Activated T-cell treated with anti-CD3 and anti-CD28 coated beads for 4 hours (primary cell): ENCODE measurements at places on chromosomes 5 and 9.

DNA sequence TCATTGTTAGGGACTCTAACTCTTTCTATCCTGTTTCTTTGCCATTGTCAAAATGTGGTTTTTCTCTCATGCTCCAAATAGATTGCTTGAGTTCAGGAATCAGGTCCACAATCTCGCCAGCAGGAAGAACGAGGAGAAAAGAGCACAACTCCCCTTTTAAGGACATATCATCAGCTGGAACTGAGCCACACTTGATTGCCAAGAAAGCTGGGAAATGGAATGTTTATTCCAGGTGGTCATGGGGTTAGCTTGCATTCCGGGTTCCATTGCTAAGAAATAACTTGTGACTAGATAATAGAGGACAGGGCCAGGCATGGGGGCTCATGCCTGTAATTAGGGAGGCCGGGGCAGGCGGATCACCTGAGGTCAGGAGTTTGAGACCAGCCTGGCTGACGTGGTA, 32.4 kb upstream of the C9orf57 start:
- DNase-seq, result no peak

DNA sequence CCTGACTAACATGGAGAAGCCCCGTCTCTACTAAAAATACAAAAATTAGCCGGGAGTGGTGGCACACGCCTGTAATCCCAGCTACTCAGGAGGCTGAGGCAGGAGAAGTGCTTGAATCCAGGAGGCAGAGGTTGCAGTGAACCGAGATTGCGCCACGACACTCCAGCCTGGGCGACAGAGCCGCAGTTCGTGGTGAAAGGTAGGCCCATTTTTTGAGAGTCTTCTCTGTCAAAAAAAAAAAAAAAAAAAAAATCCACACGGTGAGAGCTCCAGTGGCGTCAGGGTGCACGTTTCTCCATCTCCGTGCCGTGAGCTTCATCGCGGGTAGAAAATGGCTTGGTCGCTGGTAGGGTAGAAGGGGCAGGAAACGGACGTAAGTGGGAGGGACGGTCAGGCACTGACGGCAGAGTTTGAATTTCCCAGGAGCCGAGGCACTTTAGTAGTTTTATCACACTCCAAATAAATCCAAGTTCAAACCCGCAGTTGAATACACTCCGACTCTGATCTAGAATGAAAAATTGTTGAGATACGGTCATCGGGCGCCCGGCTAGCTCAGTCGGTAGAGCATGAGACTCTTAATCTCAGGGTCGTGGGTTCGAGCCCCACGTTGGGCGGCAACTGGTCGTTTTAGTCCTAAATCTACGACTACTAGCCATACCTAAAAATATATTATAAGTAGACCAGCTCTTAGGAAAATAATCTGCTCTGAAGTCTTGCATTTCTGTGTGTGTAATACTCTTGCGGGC, 2.4 kb upstream of the TRIM7 start:
- DNase-seq, result peak; percentile 85

DNA sequence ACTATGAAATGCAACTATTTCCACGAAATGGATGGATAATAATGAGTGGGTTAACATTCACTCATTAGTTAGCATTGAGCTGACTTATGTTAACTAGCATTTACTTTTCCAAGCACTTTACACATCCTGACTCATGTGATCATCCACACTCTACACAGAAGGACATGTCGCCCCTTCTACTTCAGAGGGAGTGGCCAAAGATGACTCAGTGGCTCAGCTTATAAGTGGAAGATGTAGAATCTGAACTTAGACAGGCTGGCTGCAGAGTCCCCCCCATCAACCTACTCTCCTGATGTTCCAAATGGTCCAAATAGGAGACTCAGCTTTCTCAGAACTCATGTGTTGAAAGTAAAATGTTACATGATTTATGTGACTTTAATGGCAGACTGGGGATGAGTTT, 146.0 kb downstream of the ADCY2 start:
- DNase-seq, result no peak

GRCh38 chr5:139038613-139039305, 159.4 kb downstream of the SIL1 start:
- DNase-seq, result no peak

DNA sequence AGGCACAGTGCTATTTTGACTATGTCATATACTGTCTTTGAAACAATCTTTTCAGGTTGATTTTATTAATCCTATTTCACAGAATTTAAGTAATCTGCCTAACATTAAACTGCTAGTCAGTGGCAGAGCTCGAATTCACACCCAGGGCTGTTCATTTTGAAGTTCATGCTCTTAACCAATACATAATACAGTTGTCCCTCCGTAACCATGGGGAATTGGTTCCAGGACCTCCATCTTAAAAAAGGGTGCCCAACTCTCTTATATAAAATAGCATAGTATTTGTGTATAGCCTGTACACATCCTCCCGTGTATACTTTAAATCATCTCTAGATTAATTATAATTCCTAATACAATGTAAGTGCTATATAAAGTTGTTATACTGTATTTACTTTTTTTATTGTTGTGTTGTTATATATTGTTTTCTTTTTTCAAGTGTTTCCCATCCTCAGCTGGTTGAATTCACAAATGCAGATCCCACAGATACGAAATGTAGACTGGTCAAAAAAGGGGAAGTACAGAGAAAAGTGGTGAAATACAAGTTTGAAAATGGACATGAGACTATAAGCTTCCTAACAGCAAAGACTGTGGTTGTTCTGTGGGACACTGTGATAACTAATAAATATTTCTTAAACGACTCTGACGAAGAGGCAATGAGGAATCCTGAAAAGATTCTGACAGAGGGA, 18.3 kb downstream of the RFX3 start:
- no peak for DNase-seq

DNA sequence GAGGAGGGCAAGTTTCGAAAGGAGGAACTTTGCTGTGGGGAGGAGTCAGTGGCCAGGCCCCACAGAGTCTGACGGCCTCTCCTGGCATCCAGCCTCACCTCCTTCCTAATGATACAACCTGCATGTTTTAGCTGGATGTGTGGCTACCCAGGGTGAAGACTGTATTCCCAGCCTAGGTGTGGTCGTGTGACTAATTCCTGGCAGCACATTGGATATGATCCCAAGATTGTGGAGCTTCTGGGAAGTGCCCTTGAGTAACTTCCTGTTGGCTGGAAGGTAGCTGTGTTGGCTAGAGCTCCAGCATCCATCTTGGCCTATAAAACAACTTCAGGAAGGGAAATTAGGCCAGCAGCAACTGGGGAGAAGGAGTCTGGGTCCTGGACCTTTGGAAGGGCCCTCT, 19.0 kb upstream of the LPCAT1 start:
- no peak for DNase-seq

GRCh38 chr5:62465985-62466925, 53.7 kb downstream of the IPO11 start:
- DNase-seq, result no peak

- no peak for DNase-seq
Observed at GRCh38 chr5:6350277-6351090, 27.9 kb downstream of the MED10 start.

DNA sequence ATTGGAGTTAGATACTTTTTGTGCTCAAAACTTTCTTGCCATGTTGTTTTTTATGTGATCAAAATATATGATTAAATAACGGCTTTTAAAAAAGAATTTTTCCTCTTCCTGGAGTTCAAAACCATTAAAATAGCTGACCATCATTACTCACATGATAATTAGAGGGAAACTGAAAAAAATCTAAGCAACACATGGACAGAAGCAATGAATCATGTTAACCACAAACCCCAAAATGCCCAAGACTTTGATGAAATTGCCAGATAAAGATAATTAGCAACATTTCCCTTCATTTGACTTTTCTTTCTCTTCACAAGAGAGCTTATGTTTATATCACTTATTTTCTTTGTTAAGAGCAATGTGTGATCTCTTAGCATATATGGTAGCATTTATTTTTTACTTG, 1294.2 kb downstream of the EFNA5 start:
- DNase-seq, result no peak

DNA sequence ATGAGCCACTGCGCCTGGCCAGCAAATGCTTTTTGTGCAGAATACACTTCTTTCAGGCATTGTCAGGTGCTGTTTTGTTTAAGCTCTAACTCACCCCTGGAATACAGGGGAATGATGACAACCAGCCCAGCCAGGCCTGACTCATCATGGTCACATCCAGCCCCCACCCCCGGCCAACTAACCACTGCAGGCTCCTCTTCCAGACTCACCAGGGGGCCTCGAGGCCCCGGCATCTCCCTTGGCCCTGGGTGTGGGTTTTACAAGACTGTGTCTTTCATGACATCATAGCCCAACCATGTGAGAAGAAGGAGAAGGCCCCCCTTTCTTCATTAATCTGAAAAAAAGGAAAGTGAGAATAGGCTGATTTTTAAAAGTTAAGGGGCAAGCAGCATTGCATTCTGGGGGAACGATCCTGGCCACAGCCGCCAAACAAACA, 35.5 kb downstream of the OLFML2A start:
- DNase-seq, result no peak

- DNase-seq, result no peak
Observed at GRCh38 chr5:155532621-155533311, 519.2 kb downstream of the KIF4B start.

DNA sequence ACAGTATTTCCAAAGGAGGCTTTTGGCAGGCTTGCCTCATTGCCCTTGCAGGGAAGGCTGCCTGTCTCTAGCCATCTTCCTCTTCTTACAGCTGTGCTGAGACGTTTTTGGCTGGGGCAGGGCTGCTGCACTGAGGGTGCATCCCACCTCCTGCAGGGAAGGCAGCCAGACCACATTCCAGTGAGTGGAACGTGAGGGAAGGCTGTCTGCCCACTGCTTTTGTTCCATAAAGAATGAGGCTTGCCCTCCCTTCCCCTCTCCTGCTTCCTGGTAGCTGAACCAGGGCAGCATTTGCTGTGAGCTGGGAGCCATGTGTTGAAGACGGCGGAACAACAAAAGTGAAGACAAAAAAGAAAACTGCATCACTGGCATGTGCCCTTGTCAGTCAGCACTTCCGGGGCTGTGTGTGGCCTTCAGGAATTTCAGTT, 16.8 kb downstream of the MGAT1 start:
- no peak for DNase-seq

- no peak for DNase-seq
Observed at GRCh38 chr5:56075361-56075760, 80.6 kb upstream of the IL6ST start.

DNA sequence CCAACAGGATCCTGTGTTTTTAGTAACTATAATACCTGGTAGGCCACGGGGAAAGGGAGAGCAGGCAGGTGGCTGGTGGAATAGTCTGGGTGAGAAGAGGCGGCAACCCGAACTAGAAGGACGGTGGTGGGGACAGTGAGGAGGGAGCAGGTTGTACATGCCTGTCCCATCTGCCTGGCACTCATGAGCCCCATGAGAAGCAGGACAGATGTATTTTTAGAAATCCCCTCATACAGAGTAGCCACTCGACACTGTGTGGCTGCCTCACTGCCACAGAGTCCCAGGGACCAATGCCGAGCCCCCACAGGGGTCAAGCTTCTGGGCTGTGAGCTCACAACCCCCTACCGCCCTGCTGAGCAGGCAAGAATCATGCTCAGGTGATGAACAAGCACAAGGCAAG, 136.6 kb downstream of the SEC61B start:
- no peak for DNase-seq

- no peak for DNase-seq
Observed at GRCh38 chr9:93203718-93204469, 20.0 kb downstream of the WNK2 start.

DNA sequence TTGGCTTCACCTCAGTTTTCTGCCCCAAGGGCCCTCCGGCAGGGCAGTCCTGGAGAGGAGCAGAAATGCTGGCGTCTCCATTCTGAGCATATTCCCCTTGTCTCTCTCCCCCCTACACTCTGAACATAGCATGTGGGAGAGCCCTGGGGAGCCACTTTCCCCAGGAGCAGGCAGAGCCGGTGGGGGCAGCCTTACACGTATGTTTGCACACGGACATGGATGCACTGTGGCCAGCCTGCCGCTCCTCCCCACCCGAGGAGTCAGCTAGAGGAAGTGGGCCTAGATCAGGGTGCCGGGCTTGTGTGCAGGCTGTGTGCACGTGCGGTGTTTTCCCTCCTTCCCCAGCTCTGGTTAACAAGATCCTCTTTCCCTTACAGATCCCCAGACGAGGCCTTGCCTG, 25.4 kb upstream of the POMT1 start:
- no peak for DNase-seq

- DNase-seq, result no peak
Observed at GRCh38 chr9:89634995-89635742, 30.4 kb downstream of the GADD45G start.

DNA sequence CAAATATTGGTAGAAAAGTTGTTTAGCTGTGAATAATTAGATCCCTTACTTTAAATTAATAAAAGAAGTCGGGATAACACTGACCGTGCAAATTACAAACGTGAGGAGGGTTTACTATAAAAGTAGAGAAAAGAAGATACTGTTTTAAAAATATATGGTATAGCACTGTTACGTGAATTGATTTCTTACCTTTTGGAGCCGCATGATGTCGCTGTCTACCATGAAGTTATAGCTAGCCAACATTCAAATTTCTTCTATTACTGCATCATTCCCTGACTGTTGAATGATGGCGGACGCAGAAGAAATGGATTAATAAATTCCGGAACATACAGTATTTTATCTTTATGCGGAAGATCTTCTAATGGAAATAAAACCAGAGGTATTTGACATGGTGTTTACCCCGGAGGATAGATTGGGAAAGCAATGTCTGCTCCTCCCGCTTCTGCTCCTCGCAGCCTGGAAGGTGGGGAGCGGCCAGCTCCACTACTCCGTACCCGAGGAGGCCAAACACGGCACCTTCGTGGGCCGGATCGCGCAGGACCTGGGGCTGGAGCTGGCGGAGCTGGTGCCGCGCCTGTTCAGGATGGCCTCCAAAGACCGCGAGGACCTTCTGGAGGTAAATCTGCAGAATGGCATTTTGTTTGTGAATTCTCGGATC, at the start of gene PCDHA6:
TSS of gene PCDHA6 (plus strand) at position 257 of the 658 bp plus-strand sequence. CDS start at position 389, 132 bp downstream.
- DNase-seq, result no peak

DNA sequence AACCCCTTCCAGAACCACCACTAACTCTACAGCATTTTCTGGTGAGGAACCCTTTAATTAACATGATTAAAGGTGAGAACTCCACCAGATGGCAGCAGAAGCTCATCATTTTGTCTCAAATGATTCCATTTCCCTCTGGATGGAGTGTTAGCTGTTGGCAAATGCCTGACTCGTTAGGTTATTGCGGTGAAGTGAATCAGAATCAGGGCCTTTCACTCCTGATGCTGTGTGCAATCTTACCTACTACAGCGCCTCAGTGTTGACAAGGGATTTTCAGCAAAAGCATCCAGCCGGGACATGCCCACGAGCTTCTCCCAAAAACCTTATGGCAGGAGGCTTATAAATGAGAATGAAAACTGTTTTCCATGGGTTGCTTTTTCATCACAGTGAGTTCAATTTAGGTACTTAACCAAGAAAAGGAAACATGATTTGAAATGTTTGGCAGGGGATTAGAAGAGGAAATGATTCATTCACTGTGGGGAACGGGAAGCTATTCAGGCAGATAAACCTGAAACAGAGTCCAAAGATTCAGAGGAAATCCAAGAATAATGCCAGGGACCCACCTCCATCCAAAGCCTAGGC, 48.0 kb upstream of the CAST start:
- DNase-seq, result peak; percentile 37

DNA sequence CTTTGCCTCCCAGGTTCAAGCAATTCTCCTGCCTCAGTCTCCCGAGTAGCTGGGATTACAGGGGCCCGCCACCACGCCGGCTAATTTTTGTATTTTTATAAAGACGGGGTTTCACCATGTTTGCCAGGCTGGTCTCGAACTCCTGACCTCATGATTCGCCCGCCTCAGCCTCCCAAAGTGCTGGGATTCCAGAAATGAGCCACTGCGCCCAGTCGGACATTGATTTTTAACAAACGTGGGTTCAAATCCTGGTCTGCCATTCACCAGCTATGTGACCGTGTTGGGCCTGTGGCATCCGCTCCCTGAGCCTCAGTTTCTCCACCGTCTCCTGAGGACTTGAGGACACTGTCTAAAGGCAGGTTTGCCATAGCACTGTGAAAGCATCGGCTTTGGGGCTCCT, 41.8 kb upstream of the NEK6 start:
- no peak for DNase-seq
